ENCODE measurements at places on chromosomes 7 and 10. TPM values are rescaled to one million over a fixed set of nuclear protein-coding genes. Genes with fewer than 3 reads are reported as not detected.

DNA sequence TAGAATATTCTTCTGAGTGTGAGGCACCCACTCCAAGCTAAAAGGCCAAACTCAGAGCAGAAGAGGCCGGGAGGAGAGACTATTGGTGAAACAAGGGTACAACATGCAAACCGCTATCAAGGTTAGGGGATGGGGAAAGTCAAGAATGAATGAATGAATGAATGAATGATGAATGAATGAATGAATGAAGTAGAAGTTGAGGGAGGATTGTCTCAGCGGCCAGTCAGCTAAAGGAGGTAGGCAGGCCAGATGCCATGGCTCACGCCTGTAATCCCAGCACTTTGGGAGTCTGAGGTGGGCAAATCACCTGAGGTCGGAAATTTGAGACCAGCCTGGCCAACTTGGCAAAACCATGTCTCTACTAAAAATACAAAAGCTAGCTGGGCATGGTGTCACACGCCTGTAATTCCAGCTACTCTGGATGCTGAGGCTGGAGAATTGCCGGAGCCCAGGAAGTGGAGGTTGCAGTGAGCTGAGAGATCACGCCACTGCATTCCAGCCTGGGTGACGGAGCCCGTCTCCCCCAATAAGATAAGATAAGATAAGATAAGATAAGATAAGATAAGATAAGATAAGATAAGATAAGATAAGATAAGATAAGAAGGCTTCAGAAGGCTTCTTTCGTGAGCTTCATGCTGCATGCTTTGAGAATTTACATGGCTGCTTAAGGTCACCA, 250.8 kb downstream of the CCDC3 start:
- no peak overlapping the region for H3K27ac ChIP-seq
- H3K4me3 ChIP-seq = no peak overlapping the region
- H3K36me3 ChIP-seq = no peaks in the 10 kb centered on the region

DNA sequence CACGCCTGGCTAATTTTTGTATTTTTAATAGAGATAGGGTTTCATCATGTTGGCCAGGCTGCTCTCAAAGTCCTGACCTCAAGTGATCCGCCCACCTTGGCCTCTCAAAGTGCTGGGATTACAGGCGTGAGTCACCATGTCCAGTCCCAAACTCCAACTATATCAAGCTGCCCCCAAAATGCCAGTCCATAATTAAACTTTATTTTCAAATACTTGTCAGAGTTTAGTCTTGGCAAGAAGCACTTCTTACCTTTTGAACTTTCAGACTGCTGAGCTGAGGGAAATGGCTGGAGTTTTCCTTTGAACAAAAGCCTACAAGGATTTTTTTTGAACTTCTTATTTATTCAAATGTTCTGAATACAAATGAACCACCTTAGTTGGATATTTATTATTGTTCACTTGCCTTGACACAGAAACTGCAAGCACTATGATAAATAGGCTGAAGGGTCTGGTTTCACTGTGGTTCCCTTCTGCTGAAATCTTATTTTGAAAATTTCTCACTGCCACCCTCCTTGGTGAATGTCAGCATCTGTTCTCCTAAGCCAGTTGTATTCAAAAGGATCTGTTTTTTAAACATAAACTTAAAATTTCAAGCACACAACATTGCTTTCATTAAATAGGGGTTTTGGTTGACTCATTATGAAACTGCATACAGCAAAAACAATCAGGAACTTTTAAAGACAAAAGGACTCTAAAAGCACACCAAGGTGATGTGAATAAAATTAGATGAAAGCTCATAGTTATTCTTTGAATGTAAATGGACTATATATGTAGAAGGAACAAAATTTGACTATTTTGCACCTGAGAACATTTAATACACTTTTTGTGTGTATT, 101.7 kb upstream of the SLC26A5 start:
- H3K27me3 ChIP-seq = no peaks in the 10 kb centered on the region
- H3K36me3 ChIP-seq = peaks cover 17% of the 10 kb centered on the region
- no peak for DNase-seq
- no peak overlapping the region for H3K27ac ChIP-seq

GRCh38 chr7:39609113-39609934, 14.0 kb upstream of the RALA start:
- no peak for DNase-seq
- no peak overlapping the region for H3K27ac ChIP-seq
- H3K36me3 ChIP-seq = no peaks in the 10 kb centered on the region
- H3K4me1 ChIP-seq = peaks cover 6% of the 10 kb centered on the region

- H3K4me1 ChIP-seq = no peaks in the 10 kb centered on the region
- no peak for DNase-seq
- H3K36me3 ChIP-seq = no peaks in the 10 kb centered on the region
- H3K27me3 ChIP-seq = no peaks in the 10 kb centered on the region
Observed at GRCh38 chr10:15898046-15898445, 37.7 kb upstream of the MINDY3 start.

GRCh38 chr10:65968871-65969270, 957.0 kb upstream of the LRRTM3 start:
- no peak overlapping the region for H3K4me3 ChIP-seq
- no peak overlapping the region for H3K27ac ChIP-seq
- no peak for DNase-seq
- no peaks in the 10 kb centered on the region for H3K4me1 ChIP-seq
- H3K27me3 ChIP-seq = no peaks in the 10 kb centered on the region

- no peak for DNase-seq
- H3K4me1 ChIP-seq = no peaks in the 10 kb centered on the region
- H3K4me3 ChIP-seq = no peak overlapping the region
- no peaks in the 10 kb centered on the region for H3K36me3 ChIP-seq
Observed at GRCh38 chr10:96878057-96878456, 46.0 kb downstream of the LCOR start.

GRCh38 chr10:85789982-85790789, 576.4 kb downstream of the GRID1 start:
- no peaks in the 10 kb centered on the region for H3K27me3 ChIP-seq
- H3K27ac ChIP-seq = no peak overlapping the region
- H3K4me3 ChIP-seq = no peak overlapping the region
- no peak for DNase-seq
- H3K4me1 ChIP-seq = no peaks in the 10 kb centered on the region

DNA sequence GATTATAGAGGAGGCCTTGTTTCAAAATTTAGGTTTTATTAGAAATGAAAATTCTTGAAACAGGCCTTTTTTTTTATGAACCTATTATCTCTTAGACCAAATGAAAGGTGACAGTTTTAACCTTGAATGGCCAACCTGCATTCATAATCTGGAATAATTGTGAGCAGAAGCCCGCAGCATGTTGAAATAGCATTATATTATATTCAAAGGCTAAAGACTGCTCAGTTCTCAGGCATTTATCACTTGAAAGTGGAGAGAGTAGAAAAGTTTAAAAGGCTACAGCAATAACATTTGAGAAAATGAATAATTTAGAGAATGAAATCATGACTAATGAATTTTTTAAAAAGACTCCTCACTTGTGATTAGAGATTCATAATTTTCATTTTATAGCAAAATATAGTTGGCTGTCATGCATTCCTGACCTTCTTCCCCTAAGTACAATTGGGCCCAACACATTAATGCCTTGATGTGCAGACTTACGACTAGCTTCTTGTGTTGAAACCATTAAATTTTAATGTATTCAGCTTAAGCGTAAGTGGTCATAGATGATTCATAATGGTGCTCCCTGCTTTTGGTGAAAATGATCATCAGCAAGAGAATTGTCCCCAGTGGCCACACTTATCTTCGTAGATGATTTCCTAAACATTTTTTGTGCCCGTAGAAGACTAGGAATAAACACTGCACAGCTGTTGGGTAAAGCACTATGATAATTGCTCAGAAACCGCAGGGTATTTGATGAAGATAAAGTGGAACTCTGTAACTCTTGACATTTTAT, 346.6 kb upstream of the BMPER start:
- no peaks in the 10 kb centered on the region for H3K36me3 ChIP-seq
- no peaks in the 10 kb centered on the region for H3K4me1 ChIP-seq
- no peak for DNase-seq
- H3K4me3 ChIP-seq = no peak overlapping the region
- no peaks in the 10 kb centered on the region for H3K27me3 ChIP-seq
- no peak overlapping the region for H3K27ac ChIP-seq

Gene CPXM2
- total RNA-seq = not detected

Gene TMEM236
- total RNA-seq = 0.04 TPM

Gene TFEC
- total RNA-seq = not detected

All from K562 (cell line).